ENCODE measurements at places on chromosomes 16 and 17. TPM values are rescaled to one million over a fixed set of nuclear protein-coding genes. Genes with fewer than 3 reads are reported as not detected.

- H3K27me3 ChIP-seq = no peaks in the 10 kb centered on the region
- H3K36me3 ChIP-seq = no peaks in the 10 kb centered on the region
- peaks cover 39% of the 10 kb centered on the region for H3K4me1 ChIP-seq
- H3K27ac ChIP-seq = peak overlapping the region; percentile 99
Observed at GRCh38 chr17:75785016-75785890, 647 bp downstream of the UNK start.

DNA sequence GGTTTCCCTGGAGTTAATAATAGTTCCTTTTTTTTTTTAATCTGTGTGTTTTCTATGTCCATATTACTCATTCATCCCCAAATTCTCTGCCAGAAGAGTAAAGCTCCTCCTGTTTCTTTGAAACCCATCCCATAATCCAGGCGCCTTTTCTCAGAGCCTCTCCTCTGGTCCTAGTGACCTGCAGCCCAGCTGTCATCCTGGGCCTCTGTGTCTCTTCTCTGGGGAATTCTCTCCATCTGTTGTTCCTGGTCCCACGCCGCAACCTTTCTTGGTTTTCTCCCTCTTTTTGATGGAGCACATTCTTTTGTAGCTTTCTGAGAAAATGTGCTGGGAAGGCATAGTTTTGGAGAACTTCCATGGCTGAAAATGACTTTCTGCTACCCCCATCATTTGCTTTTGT, 10.2 kb downstream of the KATNB1 start:
- H3K4me3 ChIP-seq = no peak overlapping the region
- H3K36me3 ChIP-seq = peaks cover 3% of the 10 kb centered on the region
- no peaks in the 10 kb centered on the region for H3K27me3 ChIP-seq
- no peak overlapping the region for H3K27ac ChIP-seq
- no peaks in the 10 kb centered on the region for H3K4me1 ChIP-seq

GRCh38 chr17:39965017-39965699, 2.4 kb downstream of the GSDMA start:
- H3K4me3 ChIP-seq = no peak overlapping the region
- no peak overlapping the region for H3K27ac ChIP-seq
- H3K4me1 ChIP-seq = no peaks in the 10 kb centered on the region
- peaks cover 48% of the 10 kb centered on the region for H3K27me3 ChIP-seq

The AGRP gene
- total RNA-seq = not detected

DNA sequence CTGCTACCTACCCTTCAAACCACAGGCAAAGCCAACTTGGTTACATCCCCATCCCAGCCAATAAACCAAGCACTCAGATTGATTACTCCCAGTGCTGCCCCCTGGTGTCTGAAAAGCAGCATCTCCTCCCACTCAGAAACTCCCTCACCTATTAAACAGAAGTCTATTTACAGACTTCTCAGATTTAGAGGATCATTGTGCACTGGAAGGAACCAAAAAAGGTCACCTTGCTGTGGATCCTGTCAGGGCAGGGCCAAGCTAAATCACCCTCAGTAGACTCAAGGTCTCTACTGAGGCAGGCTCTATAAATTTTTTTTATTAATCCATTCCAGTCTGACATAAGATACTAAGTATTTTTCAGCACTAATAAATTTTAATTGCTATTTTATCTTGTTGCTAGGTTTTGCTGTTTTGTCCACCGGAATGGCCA, 17.6 kb downstream of the HIGD1B start:
- H3K4me1 ChIP-seq = no peaks in the 10 kb centered on the region
- H3K4me3 ChIP-seq = no peak overlapping the region
- peaks cover 21% of the 10 kb centered on the region for H3K36me3 ChIP-seq
- DNase-seq = no peak
- H3K27me3 ChIP-seq = no peaks in the 10 kb centered on the region

DNA sequence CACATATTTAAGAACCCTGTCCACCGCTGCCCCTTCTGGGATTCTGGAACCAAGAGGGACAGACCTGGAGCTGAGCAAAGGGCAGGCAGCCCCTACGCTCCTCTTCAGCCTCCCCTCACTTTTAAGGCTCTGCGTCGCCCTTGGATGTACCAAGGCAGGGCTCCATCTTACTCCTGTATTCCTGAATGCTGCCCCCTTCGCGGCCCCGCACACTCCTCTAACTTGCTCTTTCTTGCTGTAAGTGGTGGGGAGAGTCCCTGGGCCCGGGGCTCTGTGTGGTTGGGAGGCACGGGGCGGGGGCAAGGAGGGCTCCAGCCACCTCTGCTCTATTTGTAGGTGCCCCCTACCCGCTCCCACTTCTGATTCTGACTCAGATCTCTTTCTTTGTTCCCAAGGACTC, 1.2 kb downstream of the TNS4 start:
- DNase-seq = peak; percentile 75
- H3K4me1 ChIP-seq = peaks cover 34% of the 10 kb centered on the region
- no peaks in the 10 kb centered on the region for H3K36me3 ChIP-seq
- no peak overlapping the region for H3K4me3 ChIP-seq
- H3K27ac ChIP-seq = no peak overlapping the region

DNA sequence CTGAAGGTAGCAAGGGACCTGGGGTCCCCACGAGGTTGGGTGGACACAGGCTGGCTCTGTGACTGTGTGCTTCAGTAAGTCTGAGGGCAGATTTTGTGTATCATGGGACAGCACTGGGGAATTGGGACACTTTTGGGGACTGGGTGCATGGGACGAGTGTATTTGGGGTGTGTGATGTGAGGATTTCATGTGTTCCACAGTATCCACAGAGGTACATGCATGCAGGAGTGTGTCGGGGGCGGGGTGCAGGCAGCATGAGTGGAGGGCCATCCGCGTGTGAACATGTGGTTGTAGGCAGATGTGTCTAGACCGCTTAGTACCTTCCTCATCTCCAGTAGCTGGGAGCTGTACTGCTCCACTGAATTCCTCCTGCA, 1.1 kb upstream of the DLX3 start:
- no peak overlapping the region for H3K4me3 ChIP-seq
- DNase-seq = no peak
- no peak overlapping the region for H3K27ac ChIP-seq
- peaks cover 56% of the 10 kb centered on the region for H3K27me3 ChIP-seq
- H3K36me3 ChIP-seq = peaks cover 2% of the 10 kb centered on the region

- H3K27ac ChIP-seq = no peak overlapping the region
- peaks cover 21% of the 10 kb centered on the region for H3K27me3 ChIP-seq
- H3K4me1 ChIP-seq = no peaks in the 10 kb centered on the region
- no peaks in the 10 kb centered on the region for H3K36me3 ChIP-seq
Observed at GRCh38 chr16:57969451-57970123, 1.3 kb downstream of the CNGB1 start.

GRCh38 chr16:3023669-3024478, at the start of the genes HCFC1R1 and THOC6:
Gene HCFC1R1, minus strand, starts transcription at chr16:3023942. Its CDS starts 1 bp downstream, at chr16:3023941.
Gene THOC6, plus strand, starts transcription at chr16:3024035. Its CDS starts 292 bp downstream, at chr16:3024327.
- peak within 1 kb of the TSS; percentile 99 for H3K27ac ChIP-seq
- no peaks in the 10 kb centered on the region for H3K27me3 ChIP-seq
- peak; percentile 99 for DNase-seq
- H3K36me3 ChIP-seq = peaks cover 18% of the 10 kb centered on the region

The OSGIN1 gene
- 2.5 TPM for total RNA-seq

The CTRB2 gene
- not detected for total RNA-seq

DNA sequence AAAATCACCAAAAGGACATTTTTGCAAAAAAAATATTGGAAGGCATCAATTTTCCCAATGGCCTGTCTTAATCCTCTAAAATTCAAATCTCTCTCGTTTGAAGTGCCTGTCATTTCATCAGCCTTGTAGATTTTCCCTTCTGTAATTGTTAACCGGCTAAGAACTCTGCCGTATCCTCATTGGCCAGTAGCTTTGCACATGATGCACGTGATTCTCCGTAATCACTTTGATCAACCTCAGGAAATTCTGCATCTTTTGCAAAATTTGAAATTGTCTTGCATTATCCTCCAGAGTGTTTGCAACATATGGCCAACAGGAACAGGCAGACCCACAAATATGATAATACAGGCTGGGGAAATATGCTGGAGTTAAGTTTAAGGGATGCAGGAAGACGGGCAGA, 184.2 kb upstream of the RPL38 start:
- H3K27me3 ChIP-seq = peaks cover 34% of the 10 kb centered on the region
- no peaks in the 10 kb centered on the region for H3K4me1 ChIP-seq
- H3K4me3 ChIP-seq = no peak overlapping the region
- DNase-seq = no peak

The FBXL19 gene
- total RNA-seq = 19.4 TPM

DNA sequence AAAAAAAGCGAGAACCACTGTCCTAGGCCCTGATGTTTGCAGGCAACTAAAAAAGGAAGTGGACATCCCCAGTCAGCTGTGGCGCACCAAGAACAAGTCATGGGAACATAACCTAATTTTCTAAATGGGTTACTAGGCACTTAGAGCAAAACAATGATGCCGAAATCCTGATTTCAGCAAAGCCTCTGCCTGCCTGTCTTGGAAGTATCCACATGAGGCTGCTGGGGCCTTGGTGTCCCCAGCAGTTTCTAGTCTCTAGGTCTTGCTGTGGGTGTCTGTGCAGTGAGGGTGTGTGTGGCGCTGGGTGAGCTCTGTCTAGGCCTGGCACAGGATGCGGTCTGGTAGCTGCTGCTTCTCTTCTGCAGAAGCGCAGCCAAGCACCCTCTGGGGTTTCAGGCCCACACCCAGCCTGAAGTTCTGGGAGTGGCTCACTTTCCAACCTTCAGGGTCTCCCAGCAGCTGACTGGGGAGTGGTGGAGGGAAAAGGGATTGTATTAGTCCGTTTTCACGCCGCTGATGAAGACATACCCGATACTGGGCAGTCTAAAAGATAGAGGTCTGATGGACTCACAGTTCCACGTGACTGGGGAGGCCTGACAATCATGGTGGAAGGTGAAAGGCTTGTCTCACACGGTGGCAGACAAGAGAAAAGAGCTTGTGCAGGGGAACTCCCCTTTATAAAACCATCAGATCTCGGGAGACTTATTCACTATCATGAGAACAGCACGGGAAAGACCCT, 21.1 kb downstream of the STH start:
- H3K36me3 ChIP-seq = peaks cover 10% of the 10 kb centered on the region
- no peak for DNase-seq
- H3K27ac ChIP-seq = no peak overlapping the region
- H3K27me3 ChIP-seq = no peaks in the 10 kb centered on the region

The ZPBP2 gene
- total RNA-seq = not detected

- H3K4me1 ChIP-seq = peaks cover 7% of the 10 kb centered on the region
- H3K27ac ChIP-seq = no peak overlapping the region
- H3K4me3 ChIP-seq = no peak overlapping the region
- DNase-seq = no peak
- no peaks in the 10 kb centered on the region for H3K27me3 ChIP-seq
Observed at GRCh38 chr17:47687748-47688147, 6.2 kb upstream of the TBKBP1 start.

- H3K4me3 ChIP-seq = peak overlapping the region; percentile 7
- DNase-seq = no peak
- H3K27me3 ChIP-seq = no peaks in the 10 kb centered on the region
- H3K36me3 ChIP-seq = peaks cover 9% of the 10 kb centered on the region
- H3K4me1 ChIP-seq = peaks cover 11% of the 10 kb centered on the region
Observed at GRCh38 chr17:65345261-65346005, 208.3 kb downstream of the RGS9 start.

The SULT1A2 gene
- not detected for total RNA-seq

GRCh38 chr17:82051776-82052637, at the start of the genes GPS1 and RFNG:
Gene GPS1, plus strand, starts transcription at chr17:82051898. Its CDS starts 34 bp downstream, at chr17:82051932.
Gene RFNG, minus strand, starts transcription at chr17:82051811. Its CDS starts 45 bp downstream, at chr17:82051766.
- no peak for DNase-seq
- peaks cover 17% of the 10 kb centered on the region for H3K4me1 ChIP-seq
- H3K36me3 ChIP-seq = peaks cover 8% of the 10 kb centered on the region
- peak within 1 kb of the TSS; percentile 86 for H3K4me3 ChIP-seq
- H3K27me3 ChIP-seq = no peaks in the 10 kb centered on the region

The GDPD3 gene
- total RNA-seq = 3.2 TPM

All from chondrocyte (in vitro differentiated cells).